ENCODE measurements at places on chromosomes 2 and 18.

DNA sequence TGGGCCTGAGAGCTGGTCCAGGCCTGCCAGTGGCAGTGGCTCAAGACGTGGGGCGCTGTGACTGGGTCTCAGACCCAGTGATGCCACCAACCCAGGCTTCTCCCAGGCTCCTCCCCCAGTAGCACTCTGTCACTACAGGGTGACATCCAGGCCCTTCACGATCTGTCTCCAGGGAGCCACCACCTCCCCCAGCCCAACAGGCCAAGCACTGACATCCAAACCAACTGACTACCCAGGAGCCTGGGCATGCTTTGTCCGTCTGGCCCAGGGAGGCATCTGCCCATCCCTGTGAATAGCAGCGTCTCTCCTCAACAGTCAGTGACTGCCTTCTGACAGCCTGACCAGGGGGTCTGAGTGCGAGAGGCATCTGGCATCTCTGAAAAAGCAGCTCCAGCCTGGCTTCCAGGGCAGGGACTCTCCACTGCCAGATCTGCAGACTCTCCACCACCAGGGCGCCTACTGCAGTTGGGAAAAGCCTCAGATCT, 13.0 kb downstream of the TEX44 start:
- no peak for DNase-seq

- DNase-seq: no peak
These were observed 63.2 kb downstream of the GNAL start for GRCh38 chr18:11752116-11752911.

DNA sequence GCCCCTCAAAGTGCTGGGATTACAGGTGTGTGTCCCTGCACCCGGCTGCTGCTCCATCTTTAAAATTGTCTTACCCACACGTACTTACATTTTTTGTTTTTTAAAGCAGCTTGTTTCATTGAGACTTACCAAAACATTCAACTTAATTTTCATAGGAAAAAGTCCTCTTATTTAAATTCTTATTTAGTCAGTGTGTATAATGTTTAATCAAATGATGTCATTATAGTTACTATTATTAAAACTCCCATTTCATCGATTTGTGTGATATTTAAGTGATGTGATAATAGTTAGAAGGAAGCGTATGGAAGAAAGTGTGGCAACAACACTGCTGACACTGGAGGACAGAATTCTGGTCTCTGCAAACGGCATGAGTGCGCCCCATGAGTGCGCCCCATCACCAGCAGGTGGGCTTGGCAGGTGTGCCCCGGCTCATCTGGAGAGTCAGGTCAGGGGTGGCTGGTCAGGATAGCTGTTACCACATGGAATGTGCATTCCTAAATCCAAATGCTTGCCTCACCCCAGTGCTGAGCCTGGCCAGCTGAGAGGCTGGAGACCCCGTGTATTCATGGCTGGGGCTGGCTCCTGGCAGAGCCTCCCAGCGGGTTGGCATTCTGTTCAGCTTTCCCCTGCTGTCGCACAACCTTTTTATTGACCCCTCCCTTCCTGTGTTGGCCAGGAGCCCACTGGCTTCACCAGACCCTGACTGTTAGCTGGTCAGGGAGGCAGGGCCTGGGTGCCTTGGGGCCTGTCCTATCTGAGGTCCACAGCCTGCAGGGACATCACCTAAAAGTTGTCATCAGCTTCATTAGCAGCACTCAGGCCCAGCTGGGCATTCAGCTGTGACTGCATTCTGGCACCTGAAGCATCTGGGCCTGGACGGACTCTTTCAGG, 79.7 kb downstream of the AGAP1 start:
- DNase-seq: no peak

- no peak for DNase-seq
These were observed 698.2 kb downstream of the MBD2 start for GRCh38 chr18:53526101-53526870.

- DNase-seq: no peak
These were observed 326.9 kb downstream of the FSIP2 start for GRCh38 chr2:186065491-186065890.

DNA sequence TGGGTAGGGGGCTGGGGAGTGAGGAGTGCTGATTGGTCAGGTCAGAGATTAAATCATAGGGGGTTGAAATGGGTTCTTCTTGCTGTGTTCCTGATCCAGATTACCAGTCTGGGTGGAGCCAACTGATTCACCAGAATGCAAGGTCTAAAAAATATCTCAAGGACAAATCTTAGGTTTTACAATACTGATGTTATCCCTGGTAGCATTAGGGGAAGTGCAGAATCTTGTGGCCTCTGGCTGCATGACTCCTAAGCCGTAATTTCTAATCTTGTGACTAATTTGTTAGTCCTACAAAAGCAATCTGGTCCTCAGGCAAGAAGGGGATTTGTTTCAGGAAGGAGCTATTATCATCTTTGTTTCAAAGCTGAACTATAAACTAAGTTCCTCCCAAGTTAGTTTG, 289.2 kb upstream of the KYNU start:
- DNase-seq: no peak

GRCh38 chr2:218988650-218989049, 3.7 kb upstream of the FEV start:
- DNase-seq: no peak

- no peak for DNase-seq
These were observed 120.5 kb downstream of the EIPR1 start for GRCh38 chr2:3257166-3257565.

- DNase-seq: no peak
These were observed 421 bp upstream of the CNTNAP5 start for GRCh38 chr2:124024561-124025170.

- DNase-seq: no peak
These were observed 226.3 kb downstream of the NBAS start for GRCh38 chr2:15334644-15335326.

DNA sequence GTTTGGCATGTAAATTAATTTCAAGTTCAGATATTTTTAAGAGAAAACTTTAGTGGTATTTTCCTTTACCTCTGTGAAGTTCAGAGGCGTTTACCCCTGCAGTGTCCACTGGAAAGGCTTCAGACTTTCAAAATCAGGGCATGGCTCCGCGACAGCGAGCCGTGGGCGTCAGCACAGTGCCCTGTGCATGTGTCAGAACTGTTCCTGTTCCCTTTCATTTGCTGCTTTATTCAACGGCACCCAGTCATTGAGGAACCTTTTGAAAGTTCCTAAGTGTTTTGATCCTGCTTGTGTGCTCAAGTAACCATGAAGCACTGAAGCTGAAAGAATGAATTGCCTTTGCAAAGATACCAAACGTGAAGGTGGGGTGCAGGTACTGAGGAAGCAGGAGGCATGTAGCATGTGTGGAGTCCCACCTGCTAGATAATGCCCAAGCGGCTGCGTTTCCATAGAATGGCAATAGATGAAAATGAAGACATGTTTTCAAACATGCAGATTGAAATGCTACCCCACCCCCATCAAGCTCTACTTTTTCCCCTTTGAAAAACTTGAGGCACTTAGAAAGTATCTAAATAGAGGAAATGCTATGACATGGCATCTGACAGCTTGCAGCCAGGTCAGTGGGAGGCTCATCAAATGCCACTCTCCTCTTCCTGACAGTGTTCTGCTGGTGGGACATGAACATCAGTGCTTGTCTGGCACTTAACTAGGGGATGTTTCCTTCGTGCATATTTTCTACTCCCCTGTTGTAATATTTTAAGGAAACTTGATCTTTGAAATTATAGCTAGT, 148.6 kb downstream of the ZNF236 start:
- DNase-seq: no peak

- no peak for DNase-seq
These were observed 33.0 kb upstream of the CCDC195 start for GRCh38 chr2:224749136-224749535.

GRCh38 chr2:38487852-38488251, 110.8 kb upstream of the ATL2 start:
- no peak for DNase-seq

- DNase-seq: no peak
These were observed 1.5 kb upstream of the VSNL1 start for GRCh38 chr2:17538844-17539554.

- DNase-seq: no peak
These were observed 829 bp upstream of the KIAA2012 start for GRCh38 chr2:202072226-202072625.

DNA sequence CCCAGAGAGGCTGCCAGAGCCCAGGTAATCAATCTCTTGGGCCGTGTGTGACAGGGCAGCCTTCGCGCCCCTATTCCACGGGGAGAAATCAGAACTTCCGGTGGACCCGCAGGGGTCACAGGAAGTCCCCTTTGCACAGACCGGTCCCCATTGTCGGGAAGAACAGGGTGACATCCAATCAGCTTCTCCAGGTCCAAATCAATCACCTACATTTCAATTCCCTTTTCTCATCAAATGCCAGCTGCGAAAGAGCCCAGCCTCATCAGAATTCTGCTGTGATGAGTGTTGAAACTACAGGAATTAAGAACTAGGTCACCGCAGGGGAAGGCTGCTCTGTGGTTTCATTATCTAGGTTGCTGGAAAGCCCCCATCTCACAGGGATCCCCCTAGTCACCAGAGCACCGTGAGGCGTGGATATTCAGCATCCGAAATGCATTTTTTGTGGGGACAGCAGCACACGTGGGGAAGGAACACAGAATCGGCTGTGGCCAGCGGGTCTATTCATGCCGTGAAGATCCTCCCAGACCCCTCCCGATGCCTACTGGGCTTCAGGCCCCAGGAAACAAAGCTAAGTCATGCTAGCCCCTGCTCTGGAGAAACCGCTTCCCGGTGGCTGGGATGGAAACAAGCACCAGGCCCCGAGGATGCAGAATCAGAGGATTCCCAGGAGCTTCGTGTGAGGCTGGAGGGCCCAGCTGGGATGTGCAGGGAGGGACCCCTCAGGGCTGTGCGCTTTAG, 193.7 kb upstream of the ID2 start:
- peak; percentile 53 for DNase-seq
